Stimulated activated CD8-positive, alpha-beta memory T cell treated with anti-CD3 and anti-CD28 coated beads, Interleukin-4, amount 100 ng/mL, for 1 hour (primary cell): ENCODE measurements at places on chromosomes 7 and 10.

DNA sequence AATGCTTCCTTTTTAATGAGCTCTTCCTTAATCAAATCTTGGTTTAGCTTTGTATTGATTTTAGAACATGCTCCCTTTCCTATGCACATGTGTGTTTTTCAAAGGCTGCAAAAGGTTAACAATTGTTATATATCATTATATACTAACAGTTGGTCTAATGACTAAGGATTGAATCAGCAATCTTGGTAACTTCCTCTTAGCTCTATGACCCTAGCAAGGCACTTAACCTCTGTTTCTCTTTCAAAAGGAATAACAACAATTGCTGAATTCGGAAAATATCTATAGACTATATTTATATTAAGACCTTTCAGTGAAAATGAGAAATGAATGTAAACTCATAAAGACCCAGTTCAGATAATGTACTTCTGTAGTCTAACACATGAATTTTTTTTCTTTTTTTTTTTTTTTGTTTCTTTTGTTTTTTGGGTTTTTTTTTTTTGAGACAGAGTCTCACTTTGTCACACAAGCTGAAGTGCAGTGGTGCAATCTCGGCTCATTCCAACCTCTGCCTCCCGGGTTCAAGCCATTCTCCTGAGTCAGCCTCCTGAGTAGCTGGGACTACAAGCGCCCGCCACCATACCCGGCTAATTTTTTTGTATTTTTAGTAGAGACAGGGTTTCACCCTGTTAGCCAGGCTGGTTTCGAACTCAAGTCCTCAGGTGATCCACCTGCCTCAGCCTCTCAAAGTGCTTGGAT is 48.8 kb downstream of the HOXA1 start:
- no peak for DNase-seq

GRCh38 chr10:128855618-128856428 is 611.2 kb upstream of the MGMT start:
- no peak for DNase-seq

DNA sequence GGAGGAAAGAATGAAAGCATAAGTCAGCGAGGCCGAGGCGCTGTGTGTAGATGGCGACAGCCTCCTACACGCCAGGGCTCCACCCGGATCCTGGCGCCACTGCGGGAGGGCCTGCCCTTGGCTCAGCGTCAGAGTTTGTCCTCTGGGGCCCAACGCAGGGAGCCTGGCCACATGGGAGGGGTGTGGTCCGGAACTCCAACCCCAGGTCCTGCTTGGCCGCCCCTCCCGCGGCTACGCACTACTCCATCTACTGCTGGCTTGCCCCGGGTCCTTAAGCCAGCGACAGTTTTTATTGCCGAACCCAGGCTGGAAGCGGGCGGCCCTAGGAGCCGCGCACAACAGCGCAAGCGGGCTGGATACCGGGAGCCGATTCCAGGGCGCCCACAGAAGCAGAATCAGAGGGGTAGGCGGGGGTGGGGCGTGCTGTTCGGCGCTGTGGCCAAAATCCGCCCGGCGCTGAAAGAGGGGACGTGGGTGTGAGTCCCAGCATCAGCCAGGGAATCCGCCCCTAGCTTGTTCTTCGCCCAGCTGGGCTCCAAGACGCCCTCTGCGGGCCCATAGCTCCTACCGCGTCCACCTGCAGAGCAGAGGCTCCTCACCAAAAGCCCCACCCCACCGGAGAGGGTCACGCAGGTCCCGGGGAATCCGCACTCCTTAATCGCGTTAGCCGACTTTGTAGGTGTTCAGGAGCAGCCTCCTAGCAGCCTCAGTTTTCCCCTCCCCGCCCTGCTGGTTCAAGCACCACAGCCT is 4.5 kb downstream of the KAZALD1 start:
- DNase-seq: no peak

DNA sequence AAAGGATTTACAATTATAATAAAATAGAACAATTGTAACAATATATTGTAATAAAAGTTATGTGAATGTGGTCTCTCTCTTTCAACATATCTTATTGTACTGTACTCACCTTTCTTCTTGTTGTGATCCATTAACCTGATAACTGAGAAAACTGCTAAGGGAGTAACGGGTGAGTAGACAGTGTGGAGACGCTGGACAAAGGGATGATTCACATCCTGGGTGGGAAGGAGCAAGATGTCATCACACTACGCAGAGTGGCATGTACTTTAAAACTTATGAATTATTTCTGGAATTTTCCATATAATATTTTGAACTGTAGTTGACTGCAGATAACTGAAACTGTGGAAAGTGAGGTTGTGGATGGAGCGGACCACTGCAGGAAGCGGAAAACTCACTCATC is 91.2 kb upstream of the PLPP4 start:
- DNase-seq: no peak

DNA sequence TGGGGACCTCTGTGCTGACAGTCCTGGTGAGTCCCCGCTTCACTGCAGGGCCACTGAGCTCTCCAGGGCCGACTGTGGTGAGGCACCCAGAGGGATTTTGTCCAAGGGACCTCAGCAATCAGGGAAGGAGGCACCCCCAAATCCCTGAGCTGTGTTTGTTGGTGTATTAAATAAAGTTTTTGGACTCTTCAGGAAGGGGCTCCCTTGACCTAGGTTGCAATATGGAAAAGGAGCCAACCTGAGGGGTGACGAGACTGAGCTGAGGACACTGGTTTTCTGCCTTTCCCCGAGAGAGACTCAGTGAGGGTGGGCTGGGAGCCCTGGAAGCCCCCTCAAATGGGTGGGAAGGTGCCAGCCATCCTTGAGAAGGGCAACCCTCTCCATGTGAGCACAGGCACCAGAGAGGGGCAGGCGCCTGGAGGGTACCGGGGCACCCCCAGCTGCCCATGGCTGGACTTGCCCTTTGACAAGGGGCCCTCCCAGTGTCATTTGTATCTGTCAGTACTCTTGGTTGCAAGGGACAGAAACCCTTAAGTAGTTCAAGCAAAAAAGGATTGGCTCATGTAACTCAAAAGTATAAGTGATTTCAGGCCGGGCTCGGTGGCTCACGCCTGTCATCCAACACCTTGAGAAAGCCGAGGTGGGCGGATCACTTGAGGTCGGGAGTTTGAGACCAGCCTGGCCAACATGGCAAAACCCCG is 72.8 kb downstream of the C10orf105 start:
- DNase-seq: no peak
